ENCODE measurements at places on chromosomes 5 and 9.

GRCh38 chr5:156434471-156434870, 107.5 kb downstream of the SGCD start:
- DNase-seq = no peak

DNA sequence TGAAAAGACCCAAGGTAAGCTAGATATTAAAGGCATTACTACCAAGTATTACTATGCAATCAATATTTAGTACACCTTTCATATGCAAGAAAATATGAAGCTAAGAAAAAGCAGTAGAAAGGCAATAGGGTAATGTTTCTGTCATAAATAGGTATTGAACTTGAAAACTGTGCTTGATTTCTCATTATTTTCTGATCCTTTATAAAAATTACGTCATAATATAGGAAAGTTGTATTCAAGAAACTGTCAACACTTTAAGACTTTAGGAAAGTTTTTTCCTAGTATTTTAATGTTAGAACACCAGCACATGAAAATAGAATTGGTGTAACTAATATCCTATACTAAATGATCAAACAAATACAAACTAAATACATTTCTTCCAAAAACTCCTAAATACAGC, 133.2 kb downstream of the EDIL3 start:
- DNase-seq = no peak

DNA sequence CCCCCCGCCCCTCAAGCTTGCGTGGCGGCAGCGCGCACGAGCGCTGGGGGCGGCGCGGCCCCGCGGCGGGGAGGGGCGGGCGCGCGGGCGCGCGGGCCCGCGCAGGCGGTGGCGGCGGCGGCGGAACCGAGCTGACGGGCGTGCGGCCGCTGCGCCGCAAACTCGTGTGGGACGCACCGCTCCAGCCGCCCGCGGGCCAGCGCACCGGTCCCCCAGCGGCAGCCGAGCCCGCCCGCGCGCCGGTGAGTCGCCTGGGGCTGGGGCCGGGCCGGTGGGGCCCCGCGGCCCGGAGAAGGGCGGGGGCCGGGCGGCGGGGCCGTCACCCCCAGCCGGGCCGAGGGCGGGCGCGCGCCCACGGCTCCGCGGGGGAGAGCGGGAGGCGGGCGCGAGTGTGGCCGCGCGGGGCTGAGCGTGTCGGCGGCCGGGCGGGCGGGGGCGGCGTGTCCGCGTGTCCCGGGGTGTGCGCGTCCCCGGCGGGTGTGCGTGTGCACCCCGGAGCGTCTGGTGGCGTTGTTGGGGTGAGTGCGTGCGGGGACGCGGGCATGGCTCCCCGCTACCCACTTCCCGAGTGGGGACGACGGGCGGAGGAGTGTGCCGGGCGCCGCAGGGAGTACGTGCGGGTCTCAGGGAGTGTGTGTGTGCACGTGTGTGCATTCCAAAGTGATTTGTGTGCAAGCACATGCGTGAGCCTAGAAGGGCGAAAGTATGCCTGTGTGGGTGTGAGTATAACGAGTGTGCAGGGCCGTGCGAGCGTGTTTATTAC, at the start of gene NEK6:
NEK6 (plus strand) TSS at position 106 of the 763 bp plus-strand sequence. CDS start 44,016 bp downstream, outside the sequence.
- no peak for DNase-seq

GRCh38 chr5:65290677-65291076, 191.0 kb downstream of the ADAMTS6 start:
- DNase-seq = no peak

DNA sequence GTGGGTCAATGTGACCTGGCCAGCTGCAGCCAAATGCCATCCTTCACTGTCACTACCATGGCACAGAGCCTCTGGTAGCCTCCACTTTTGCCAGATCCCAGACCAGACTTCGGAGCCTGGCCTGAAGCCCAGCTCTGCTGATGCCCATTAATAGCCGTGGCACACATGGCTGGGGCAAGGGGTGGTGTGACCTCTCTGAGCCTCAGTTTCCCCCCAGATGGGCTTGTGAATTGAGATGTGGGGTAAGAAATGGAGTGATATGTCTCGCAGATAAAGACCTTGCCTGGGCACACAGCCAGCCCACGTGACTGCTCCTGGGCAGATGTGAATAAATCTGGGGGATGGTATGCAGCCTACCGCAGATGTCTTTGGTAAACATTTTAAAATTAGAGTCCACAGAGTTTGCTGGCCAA, 13.9 kb downstream of the SUSD3 start:
- DNase-seq = no peak

DNA sequence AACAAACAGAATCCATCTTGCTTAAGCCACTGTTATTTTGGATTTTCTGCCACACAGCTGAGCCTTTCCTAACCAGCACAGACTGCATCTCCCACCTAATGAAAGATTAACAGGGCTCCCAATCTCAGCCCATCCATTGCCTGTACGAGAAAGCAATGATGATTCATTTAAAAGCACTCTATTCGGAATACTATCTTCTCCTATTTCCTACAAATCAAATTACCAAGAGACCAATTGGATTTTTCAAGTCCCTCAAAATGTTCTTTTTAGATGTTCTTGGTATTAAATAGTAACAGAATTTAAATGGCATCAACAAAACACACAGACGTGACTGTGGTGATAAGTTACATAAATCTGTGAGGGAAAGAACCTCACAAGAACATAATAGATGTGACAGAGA, 324.1 kb downstream of the AGTPBP1 start:
- DNase-seq = no peak

DNA sequence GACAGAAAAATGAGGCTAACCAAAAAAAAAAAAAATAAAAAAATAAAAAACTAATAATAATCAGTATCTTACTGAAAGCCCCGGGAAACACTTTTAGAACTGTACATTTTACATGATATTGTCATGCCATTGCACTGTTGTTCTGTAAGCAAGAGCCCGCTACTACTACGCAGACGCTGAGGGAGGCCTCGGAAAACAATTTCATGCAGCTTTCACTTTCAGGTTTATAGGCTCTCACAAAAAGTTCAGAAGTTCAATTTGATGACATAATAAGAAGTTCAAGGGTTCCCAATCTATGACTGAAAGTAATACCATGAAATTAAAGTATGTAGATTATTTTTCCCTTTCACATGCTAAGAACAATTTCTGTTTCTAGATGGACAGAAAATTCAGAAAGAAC, 318.3 kb upstream of the ITGA1 start:
- DNase-seq = peak; percentile 6

GRCh38 chr5:61423487-61424145, 91.6 kb downstream of the ZSWIM6 start:
- no peak for DNase-seq

GRCh38 chr5:140175367-140176030, 511 bp downstream of the CYSTM1 start:
- DNase-seq = peak; percentile 59

DNA sequence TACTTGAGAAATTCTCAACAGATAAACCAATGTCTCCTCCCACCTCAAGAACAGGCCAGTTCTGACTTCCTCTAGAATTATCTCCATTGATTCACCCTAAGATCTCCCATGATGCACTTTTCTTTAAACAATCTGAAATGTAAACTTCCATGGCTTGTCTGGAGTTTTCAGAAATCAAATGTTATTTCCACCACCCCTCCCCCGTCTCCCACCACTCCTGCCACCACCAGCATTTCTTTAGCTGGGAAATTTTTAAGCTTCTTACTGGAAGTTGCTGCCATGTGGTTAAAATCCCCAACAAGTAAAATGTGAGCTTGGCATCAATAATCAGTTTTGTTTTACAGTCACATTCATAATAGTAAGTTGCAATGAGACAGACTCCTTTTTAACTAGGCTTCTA, 32.8 kb upstream of the BASP1 start:
- no peak for DNase-seq

DNA sequence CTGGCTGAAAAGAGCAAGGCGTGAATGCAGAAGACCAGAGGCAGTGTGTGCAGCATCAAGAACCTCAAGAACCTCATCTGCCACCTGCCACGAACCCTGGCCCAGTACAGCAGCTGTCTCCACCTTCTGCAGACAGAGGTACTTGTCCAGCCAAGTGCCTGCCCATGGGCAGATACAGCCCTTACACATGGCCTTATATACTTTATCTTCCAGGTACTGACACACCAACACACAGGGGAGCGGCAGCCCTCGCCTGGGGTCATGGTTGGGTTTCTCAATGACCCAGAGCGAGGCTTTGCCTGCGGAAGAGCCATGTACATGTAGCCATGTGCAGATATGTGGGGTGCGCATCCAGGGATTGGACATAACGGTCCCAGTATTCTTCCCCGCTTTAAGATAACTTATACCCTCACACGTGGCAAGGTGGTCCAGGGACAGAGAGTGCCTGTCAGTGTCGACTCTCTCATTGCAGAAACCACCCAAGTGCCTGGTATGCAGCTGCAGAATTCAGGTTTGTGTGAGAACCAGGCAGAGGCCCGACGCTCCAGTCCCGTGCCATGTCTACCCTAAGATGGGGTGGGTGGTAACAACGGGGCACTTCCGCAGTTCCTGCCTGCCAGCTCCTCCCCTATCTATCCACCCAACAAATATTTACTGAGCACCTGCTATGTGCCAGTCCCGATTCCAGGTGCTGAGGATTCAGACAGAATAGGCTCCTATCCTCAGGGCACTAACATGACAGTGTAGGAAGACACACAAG, 206.9 kb downstream of the FSTL4 start:
- no peak for DNase-seq

- DNase-seq = no peak
These were observed 219.9 kb downstream of the SEMA6A start for GRCh38 chr5:116354699-116355098.

DNA sequence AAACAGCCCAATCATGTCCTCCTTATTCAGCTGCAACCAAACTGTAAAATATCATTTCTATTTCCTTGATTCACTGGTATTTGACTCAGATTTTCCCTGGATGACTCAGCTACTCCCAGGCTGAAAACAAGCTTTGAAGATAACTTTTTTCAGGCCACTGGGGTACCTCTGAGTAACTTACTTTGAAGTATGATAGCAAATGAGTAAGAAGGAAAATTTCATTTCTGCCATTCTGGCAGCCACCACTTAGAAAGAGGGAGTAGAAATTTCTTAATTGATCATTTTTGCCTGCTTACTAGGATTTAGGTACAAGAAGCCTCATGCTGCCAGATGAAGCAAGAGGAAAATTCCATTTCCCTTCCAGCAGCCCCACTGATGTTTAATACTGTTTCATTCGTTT, 247.4 kb downstream of the PRELID2 start:
- DNase-seq = peak; percentile 64

DNA sequence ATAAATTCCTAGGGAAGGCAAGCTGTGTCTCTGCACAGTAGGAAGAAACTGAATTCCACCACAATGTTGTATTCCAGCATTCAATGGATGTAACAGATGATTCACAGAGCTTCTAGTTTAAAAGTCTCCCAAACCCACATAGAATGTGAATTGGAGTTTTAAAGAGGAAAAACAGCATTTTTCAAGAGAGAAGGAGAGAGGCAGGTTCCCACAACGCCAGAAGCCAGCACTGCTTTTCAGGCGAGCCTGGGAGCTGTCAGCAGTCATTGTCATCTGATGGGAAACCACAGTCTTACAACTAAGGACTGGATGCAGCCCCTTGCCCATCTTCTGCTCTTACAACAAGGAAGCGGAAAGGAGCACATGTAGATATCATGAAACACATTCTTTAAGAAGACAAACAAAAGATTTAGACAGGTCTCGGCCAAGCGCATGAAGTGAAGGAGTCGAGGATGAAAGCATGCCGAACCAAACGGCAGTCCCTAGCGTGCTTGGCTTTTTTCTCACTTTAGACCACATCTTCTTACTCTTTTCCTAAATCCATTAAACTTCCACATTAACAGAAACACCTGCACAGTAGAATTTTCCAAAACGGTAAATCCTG, 638 bp downstream of the DIRAS2 start:
- DNase-seq = no peak

GRCh38 chr5:65695162-65695755, 26.6 kb downstream of the SGTB start:
- DNase-seq = no peak

DNA sequence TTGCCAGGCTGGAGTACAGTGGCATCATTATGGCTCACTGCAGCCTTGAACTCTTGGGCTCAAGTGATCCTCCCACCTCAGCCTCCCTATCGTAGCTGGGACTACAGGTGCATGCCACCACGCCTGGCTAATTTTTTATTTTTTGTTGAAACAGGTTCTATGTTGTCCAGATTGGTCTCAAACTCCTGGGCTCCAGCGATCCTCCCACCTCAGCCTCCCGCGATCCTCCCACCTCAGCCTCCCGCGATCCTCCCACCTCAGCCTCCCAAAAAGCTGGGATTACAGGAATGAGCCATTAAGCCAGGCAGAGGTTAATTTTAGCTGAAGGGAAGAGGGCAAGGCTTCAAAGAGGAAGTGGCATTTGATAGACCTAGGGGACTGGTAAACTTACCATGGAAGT, 32.8 kb upstream of the CCNB1 start:
- DNase-seq = no peak

GRCh38 chr9:73577848-73578247, 426.2 kb downstream of the ANXA1 start:
- no peak for DNase-seq

All from activated CD4-positive, alpha-beta T cell treated with anti-CD3 and anti-CD28 coated beads, Interleukin-2, amount 50 U/mL, for 16 hours (primary cell).